ENCODE measurements at places on chromosomes 6 and 20.
A peak's percentile ranks its signal among the peaks of the same experiment; 100 is the strongest.

- no peak for DNase-seq
Observed at GRCh38 chr20:25376236-25376635, 14.4 kb downstream of the ABHD12 start.

DNA sequence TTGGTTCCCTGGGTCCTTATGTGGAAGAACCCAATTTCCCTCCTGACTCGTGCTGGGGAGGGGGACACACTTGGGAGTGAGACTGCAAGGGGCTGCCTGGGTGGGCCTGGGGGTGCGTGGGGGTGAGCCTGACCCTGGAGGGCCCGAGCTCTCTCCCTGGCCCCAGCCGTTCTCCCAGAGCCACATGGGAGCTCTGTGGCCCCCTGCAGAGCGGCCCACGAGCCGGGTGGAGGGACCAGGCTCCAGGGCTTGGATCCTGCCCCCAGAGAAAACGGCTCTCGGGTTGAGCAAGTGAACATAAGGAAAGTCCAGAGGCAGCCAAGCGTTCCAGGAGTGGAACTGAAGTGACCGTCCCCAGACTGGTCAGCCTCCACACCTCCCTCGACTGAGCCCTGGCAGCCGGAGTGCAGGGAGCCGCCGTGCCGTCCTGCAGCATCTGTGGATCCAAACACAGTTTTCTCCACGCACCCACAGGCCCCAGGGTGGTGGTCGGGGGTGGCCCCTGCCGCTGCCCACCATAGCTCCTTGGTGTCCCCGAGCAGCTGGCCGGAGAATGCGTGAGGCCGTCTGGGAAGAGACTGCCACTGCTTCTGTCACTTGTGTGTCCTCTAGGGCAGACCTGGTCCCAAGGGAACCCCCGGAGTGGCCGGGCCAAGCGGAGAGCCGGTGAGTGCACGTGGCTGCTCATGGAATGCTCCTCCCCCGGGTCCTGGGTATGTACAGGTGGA, 10.6 kb downstream of the COL9A3 start:
- DNase-seq = no peak

- no peak for DNase-seq
Observed at GRCh38 chr6:159582736-159583135, 110.3 kb downstream of the SOD2 start.

DNA sequence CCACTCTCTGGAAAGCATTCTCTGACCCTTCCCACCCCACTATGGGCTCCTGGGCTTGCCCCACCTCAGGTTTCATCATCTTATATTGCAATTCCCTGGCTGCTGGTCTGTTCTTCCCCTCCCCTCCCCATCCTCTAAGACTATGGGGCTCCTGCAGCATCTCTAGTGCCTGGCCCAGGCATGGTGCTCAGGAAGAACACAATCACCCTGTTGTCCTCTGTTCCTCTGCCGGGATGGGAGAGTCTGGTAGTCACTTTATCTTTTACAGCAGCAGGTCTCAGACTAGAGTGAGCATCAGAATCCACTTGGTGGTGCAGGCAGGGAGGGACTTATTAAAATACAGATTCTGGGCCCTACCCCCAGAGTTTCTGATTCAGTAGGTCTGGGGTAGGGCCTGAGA, 5.0 kb upstream of the LPIN3 start:
- no peak for DNase-seq

DNA sequence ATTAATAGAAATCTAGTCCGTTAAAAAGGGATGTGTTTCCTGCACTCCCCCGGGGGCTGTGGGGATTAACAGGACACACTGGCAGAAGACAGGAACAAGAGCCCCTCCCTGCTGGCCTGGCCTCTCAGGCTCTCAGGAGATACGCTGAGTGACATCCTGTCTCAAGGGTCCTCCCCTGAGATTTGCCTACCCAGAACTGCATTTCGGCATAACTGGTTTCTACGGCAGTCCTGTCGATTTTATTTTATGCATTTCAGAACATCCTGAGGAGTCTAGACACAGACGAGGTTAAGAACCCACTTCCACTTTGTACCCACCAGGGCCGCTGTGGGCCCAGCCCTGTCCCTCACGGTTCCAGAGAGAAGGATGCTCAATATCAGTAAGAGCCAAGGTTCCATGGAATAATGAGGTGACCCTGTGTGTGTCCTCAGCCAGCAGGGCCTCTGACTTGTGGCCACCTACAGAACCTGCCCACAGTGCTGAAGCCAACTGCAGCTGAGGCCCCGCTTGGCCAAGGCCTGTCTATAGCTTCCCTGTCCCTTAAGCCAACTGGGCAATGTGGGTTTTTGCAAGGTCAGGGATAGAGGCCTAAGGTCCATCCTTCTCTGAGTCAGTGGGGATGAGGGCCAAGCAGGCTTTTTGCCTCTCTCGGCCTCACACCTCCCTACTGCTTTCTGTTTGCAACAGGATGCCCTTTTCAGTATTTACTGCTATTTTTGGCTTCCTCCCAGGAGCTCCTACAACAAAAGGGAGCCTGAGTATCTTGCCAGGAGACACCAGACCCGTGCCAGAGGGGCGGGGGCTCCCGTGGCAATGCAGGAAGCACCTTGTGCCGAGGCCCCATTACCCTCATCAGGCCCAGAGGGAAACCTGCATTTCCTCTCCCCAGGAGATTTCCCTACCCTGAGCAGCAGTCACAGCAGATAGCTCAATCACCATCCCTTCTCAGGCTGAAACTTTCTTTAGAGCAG, 14.7 kb downstream of the UQCC2 start:
- DNase-seq = no peak

DNA sequence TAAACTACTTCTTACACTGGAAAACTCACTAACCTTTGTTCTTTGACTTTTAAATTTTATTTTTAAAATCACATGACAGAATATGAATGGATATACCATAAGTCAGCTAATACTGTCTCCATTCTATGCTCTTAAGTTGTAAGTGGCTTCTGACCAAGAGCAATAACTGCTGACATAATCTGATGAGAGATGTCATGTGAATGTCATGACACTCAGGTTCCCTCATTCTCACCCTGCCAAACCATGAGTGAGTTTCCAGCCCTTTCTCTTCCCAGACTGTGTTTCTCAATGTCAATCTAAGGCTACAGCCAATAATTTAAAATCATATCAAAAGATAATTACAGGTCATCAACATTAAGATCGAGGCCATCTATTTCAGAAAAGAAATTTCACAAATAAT, 39.7 kb downstream of the KIF16B start:
- no peak for DNase-seq

DNA sequence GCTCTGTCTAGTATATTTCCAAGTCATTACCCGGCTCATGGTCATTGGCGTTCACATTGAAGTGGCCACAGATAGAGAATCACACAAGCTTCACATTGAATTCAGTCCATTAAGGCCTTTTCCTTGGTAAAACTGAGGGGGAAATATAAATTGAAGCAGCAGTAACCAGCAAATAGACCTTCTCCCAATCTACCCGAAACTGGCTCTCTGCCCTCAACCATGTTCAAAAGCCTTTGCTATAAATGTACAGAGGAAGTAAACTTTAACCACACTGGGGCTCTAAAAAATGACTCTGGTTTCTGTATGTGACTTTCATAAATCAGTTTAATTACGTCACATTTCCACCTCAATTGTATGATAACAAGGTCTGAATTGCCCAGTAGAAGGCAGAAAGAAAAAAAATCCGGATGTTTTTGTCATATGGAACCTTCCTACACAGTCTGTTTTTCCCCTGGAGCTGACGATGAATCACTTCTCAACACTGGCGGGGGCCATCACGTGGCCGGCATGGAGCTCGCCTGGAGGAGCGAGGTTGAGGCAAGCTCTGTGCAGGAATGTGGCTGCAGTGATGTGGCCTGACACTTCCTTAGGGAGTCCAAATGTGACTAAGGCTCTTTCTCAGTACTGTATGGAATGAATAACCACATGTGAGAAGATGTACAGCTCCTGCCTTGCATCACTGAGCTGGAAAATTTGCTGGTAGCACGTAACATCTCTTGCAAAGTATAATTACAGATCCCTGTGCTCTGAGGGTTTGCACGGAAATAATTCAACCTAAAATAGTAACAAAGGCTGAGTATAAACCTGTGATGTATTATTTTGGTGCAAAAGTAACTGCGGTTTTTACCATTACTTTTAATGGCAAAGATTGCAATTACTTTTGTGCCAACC, 58.6 kb upstream of the SNX9 start:
- DNase-seq = peak; percentile 94

GRCh38 chr6:135880066-135880972, 28.8 kb downstream of the PDE7B start:
- no peak for DNase-seq

DNA sequence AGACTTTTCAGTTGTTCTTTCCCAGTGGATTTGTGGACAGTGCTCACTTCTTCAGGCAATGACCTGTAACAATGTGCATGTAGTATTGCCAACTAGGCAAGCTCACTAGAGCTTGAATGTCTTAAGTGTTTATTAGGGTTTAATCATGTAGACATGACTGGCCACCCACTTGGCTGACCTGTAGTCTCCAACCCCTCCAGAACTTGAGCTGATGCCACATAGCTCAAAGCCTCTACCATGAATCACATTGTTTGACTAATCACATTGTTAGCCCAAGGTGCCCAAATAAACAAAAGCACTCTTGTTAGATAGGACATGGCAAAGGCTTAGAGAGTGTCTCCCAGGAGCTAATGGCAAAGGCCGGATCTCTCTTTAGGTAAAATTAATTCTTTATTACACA, 272.7 kb downstream of the GRIK2 start:
- DNase-seq = no peak

DNA sequence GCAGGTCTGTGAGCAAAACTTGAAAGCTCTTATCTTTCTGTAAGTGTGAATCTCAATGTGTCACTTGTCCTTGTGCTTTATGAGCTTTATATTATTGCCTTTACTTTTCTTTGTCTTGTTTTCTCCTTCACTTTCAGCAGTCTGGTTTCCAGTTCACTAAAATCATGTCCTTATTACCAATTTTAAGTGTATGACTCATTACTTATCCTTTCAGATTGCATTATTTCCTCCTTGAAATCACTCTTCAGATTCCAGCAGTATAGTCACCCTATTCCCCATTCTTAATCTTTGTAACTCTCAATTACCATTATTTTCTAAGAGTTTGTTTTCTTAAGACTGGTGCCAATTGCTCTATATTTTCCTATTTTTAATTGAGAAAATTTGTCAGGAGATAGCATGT, 117.4 kb upstream of the GRIK2 start:
- no peak for DNase-seq

DNA sequence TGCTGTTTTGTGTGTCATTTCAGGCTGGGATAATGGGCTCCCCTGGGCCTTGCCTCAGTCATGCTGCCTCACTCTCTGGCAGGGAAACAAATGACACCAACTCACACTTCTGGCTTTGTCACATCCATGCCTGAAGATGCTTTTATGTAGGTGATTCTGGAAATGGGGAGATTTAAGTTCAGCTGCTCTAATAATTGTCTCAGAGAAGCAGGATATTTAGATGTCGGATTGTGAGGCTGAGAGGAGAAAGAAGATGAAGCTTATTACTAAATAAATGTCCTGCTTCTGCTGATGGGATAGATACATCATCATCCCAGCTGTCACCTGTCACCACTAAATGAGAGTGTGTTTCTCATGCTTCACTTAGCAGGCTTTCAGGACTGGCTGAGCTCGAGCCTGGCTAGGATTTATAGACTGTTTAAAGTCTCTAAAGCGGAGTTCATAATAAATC, 480.2 kb upstream of the SPTLC3 start:
- DNase-seq = no peak
